C1 segment of cervical spinal cord (tissue), 14 donors: ENCODE measurements at places on chromosomes 5 and 9.

- no peak for DNase-seq
Observed at GRCh38 chr5:72378639-72379289, 58.6 kb downstream of the PTCD2 start.

GRCh38 chr9:111937781-111938426 is 41.3 kb downstream of the UGCG start:
- DNase-seq: no peak

GRCh38 chr5:96509721-96510350 is 76.8 kb upstream of the PCSK1 start:
- DNase-seq: no peak

DNA sequence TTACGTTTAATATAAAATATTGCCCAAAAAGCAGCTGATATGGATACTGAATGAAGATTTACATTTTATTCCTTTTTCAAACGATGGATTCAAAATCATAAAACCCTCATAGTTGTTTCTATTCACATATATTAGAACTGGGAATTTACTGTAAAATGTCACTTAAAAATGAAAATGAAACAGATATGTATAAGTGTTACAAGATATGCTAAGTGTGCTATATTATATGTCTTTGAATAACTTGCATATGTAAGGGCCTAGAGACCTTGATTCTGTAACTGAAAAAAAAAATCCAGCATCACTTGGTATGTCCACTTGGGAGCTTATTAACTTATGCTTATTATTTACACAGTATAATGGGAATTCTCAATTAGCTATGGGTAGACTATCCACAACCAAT is 43.2 kb downstream of the RFX3 start:
- DNase-seq: no peak

DNA sequence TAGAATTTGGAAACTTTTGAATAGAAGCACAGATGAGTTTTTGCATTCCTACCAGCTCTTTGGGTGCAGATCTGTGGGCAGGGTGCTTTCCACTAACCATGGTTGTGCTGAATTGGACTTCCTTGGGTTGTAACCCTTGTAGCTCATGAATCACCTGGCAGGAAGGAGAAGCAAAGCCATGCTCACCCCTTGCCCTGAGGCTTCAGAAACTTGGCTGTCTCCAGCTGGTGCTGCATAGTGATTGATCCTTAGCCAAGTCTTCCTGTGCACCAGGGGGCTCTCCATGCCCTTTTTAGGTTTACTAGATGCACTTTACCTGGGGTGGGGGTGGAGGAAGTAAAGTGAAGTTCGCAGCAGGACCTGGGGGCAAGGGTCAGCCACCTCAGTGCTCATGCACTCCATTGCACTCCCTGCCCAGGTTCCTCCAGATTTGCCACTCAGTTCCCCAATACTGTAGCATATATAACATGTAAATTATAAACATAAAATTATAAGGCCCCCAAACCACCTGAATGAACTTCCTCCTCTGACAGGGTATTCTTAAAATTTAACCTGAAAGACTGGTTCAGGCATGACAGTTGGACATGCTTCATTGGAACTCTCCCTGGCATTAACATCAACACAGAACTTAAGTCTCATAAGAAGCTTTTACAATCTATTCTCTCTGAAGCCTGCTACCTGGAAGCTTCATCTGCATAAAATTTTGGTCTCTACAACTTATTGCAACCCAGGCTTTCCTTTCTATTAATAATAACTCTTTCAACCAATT is 25.8 kb upstream of the IFNA14 start:
- no peak for DNase-seq

- no peak for DNase-seq
Observed at GRCh38 chr5:151038801-151039238, 18.4 kb downstream of the GPX3 start.

GRCh38 chr5:69530561-69531405 is 29.2 kb upstream of the GTF2H2C start:
- no peak for DNase-seq

DNA sequence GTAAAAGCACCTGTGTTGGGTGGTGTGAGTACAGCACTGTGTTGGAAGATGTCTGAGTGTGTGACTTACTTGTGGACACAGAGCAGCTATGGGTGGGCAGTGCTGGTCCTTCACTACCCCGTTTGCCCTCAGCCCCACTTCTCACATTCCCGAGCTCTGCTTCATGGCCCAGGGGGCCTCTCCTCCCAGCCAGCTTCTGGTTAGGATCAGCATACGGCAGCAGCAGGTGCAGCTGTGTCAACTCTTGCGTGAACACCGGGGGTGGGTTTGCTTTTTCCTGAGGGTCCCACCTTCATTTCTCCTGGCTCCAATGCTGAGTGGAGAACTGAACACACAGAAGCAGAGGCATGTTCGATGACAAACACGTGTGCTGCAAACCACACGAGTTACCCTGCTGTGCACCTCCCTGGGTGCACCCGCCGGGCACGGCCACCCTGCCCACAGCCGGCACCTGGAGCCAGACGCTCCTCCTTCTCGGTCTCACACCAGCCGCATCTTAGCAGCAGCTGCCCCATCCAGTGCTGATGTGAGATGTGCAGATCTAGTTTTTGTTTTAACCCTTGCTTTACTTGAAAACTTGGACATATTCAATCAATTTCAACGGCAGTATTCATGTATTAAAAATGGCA is 14.9 kb upstream of the SLC6A3 start:
- DNase-seq: no peak

GRCh38 chr9:85045271-85045670 is 375.7 kb downstream of the NTRK2 start:
- DNase-seq: no peak

DNA sequence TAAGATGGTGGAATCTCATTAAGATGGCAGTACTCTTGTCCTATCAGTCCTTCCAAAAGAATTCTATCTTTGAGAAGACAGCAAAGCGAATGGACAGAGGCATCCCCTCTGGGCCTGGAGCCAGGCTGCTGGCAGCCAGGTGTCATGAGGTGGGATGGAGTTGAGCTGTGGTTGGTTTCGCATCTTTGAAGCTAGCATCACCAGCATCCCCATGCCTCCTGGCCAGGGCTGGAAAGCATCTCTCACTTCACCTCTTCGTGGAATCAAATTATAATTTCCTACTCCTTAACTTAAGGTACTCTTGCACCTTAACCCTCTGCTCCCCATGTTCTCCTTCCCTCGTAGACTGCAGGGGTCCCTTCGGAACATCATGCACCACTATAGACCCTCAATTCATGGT is 248.3 kb downstream of the GADD45G start:
- no peak for DNase-seq

GRCh38 chr9:124320062-124320973 is 62.6 kb downstream of the NEK6 start:
- DNase-seq: no peak

DNA sequence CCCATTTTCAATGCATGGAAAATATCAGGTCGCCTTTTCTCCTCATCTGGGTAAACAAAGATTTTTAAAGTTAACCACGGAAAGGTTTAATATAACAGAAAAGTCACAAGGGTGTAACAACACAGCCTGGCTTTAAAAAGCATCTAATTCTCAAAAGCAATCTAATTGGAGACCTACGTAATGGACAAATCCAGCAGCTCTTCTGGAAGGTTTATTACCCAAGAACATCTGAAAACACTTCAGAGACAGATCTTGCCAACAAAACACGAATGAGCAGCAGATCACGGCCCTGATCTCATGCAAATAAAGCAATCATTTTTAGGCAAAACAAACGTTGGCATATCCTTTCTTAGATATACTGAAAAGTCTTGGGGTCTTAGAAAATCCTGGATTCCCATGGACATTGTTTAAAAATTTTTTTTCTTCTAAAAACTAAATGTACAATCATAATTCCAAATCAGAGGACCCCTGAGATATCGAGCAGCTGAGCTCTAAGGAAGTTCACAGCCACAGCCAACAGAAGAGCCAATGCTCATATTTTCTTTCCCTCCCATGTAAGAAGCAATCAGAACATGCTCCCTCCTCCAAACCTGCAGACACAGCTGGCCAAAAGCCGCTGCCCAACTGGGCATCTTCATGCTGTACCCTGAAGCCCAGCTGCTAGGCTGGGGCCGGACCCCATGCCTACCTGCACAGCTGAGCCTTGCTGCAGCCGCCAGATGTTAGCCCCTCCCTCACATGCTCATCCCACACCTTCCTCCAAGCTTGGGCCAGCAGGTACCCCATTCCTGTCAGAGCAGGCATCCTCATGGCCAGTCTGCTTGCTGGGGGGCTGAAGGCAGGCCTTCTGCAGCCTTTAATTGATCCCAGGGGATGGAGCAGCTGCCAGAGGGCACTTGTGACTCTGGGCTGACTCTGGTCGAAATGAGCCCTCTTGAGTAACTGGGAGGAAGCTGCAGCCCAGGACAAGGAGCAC is 11.2 kb downstream of the ANKS6 start:
- no peak for DNase-seq

- no peak for DNase-seq
Observed at GRCh38 chr5:115460472-115460871, 84.1 kb downstream of the FEM1C start.

DNA sequence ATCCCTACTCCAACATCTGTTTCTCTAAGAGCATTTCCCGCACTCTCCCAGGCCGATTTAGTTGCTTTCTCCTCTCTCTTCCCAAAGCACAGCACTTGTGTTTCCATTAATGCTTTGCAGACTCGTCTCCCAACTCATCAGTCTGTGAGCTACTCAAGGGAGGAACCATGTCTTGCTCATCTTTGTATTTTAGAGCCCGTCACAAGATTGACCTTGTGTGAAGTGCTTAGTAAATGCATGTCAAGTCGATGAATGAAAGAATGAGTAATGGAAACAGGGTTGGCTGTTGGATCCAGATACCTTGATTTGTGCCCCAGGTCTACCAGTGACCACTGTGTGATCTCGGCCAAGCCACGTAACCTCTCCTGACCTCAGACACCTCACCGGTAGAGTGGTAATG is 99.3 kb downstream of the KLF4 start:
- DNase-seq: no peak

- no peak for DNase-seq
Observed at GRCh38 chr9:107237873-107238272, 45.2 kb upstream of the RAD23B start.

DNA sequence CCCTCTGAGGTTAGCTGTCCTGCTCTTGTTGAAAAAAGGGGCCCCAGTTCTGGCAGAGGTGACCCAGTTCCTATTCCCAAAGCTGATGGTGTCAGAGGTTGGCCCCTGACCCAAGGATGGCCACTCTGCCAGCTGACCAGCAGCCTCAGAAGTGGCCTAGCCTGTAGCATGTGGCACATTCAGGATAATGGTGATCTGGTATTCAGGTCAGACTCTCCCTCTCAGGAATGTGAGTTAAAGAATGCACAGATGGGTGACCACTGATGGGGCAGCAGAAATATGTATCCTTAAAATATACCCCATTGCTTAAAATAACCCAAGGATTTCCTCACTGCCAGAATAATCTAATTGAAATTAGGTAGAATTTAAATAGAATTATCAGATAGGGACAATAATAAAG is 369.2 kb downstream of the SEMA5A start:
- no peak for DNase-seq

- DNase-seq: no peak
Observed at GRCh38 chr9:134212809-134213507, 48.6 kb upstream of the RNU6ATAC start.

GRCh38 chr9:20054734-20055133 is 265.9 kb upstream of the SLC24A2 start:
- no peak for DNase-seq

GRCh38 chr9:86572904-86573303 is 218.7 kb upstream of the TUT7 start:
- DNase-seq: no peak

- DNase-seq: no peak
Observed at GRCh38 chr5:176748073-176748966, 62.0 kb upstream of the UNC5A start.

GRCh38 chr5:57692582-57693487 is 210.2 kb upstream of the ACTBL2 start:
- peak; percentile 21 for DNase-seq

GRCh38 chr5:6362846-6363245 is 15.5 kb downstream of the MED10 start:
- no peak for DNase-seq

DNA sequence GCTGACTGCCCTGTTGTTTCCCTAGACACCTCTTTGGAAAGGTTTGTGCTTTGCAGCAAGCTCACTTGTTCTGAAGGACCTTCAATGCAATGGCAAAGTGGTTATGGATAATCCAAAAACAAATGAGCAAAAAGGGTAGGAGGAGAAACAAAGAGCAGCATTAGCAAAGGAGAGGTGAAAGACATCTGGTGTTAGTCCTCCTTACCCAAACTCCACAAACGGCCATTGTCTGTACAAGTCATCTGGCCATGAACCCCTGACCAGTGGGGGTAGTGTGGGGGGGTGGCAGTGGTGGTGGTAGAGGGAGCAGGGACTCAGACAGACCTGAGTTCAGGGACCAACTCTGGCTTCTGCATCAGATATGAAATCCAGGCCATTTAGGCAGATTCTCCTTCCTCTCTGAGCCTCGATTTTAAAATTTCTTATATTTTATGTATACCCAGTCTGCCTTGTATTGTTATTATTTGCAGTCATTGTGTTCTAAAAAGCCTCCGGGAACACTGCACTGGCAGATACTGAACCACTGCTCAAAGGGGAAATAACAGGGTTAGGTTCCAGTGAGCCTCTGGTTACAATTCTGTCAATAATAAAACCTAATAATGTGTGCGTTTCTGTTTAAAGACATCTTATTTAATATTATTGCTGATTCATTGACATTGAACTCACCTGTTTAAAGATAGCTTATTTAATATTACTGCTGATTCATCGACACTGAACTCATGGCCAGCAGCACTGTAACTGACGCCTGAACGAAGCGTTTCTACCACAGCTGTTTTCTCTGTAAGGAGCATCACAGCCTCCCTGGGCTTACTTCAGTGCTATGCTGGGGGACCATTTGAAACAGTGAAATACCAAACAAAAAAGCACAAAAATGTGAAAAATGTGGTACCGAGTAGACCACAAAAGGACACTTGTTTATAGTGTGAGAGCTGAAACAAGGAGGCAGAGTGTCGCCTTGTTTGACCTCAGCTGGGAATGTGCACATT is 156.0 kb downstream of the SEC61B start:
- DNase-seq: no peak

- DNase-seq: no peak
Observed at GRCh38 chr9:69223605-69224004, 49.5 kb downstream of the TJP2 start.

DNA sequence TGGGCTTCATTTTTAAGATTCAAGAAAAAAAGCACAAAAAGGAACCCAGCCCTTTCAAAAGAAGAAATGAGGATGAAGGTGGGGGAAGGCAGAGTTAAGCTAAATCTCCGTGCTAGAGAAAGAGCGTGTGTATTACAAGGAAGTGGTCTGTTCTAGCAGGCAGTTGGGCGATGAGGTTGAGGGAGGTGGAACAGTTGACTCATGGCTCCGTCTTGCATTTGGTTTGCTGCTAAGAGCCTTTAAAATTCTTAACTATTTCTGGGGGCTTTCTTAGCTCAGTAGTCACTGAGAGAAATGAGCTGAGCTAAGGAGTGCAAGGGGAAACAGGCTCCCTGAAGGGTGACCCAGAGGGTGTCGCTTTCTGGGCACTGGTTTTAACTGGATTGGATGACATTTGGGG is 117.4 kb downstream of the GCNT1 start:
- DNase-seq: no peak

- DNase-seq: no peak
Observed at GRCh38 chr9:15253197-15253596, 53.8 kb downstream of the TTC39B start.

- DNase-seq: no peak
Observed at GRCh38 chr9:127194881-127195713, 69.5 kb upstream of the GARNL3 start.

- no peak for DNase-seq
Observed at GRCh38 chr9:124001458-124001799, 10.1 kb upstream of the LHX2 start.
